ENCODE measurements at places on chromosomes 6 and 20.

- DNase-seq: no peak
Observed at GRCh38 chr6:149050160-149050559, 267.4 kb upstream of the TAB2 start.

GRCh38 chr20:50340541-50340940 is 149.9 kb downstream of the CEBPB start:
- DNase-seq: no peak

GRCh38 chr6:134674562-134674961 is 275.3 kb downstream of the ALDH8A1 start:
- DNase-seq: no peak

DNA sequence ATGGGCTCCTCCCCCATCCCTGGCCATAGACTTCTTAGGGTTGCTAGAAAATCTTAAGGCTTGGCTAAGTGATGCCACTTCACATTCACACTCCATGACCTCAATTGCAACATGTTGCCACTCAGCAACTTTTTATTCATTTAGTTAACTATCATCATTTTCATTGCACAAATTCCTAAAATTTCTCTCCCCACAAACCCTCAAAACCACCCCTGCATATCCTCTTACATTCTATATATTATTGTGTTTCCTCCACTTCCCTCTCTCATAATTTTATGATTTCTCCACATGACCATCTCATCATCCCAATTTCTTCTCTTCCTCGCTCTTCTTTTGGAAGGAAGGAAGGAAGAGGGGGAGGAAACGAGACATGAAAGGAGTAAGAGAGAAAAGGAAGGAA is 436.0 kb downstream of the HACE1 start:
- no peak for DNase-seq

DNA sequence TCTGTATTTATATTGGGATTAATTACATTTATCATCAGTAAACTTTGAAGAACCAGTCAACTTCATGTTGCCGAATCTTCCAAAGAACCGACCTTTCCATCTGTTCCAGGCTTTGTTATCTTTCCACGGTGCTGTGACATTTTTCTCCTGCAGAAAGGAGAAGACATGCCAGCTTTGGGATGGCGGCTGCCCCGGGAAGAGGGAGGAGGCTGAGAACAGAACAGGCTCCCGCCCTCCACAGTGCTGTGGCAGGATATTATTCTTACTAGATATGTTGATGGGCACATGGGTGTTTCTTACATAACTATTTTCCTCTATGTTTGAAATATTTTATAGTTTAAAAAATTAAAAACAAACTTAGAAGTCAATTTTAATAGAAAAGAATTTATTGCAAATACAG is 44.9 kb downstream of the GINS1 start:
- no peak for DNase-seq

GRCh38 chr6:130457605-130458004 is 91.8 kb downstream of the TMEM200A start:
- no peak for DNase-seq

- DNase-seq: no peak
Observed at GRCh38 chr6:129730477-129731165, 20.6 kb upstream of the ARHGAP18 start.

- DNase-seq: no peak
Observed at GRCh38 chr20:34231634-34232033, 9.6 kb upstream of the ASIP start.

GRCh38 chr6:5904532-5904931 is 102.2 kb downstream of the NRN1 start:
- DNase-seq: no peak

DNA sequence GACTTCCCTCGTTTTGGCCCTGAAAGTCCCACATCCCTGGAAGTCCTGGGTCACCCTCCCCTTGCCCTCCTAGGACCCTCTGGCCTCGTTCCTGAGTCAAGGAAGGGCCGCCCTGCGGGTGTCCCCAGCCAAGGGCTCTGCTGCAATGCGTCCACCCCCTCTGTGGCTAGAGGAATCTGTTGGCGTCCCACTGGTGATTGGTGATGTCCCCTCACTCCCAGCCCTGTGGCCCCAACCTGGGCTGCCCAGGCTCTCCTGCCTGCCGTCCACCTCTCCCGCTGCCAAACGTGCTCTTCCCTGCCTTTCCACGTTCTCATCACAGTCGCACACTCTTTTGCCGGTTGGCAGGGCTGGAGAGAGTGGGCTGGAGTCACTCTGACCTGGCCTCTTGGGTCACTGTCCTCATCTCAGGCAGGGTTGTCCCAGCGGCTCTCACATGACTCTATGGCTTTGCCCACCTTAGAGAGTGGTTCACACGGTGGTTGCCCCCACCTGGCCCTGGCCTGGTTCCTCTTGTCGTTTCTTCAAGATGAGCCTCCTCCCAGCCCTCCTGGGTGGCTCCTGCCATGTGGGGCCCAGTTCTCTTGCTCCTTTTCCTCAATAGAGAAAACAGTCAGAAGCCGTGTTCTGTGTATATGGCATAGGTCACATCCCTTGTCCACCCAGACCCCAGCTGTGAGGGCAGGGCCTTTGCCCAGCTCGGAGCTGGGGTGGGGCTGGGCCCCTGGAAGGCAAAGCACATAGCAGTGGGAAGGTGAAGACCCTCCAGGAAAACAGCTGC is 100.9 kb downstream of the TMEM242 start:
- DNase-seq: no peak
